Muscle of back (tissue), 13 donors: ENCODE measurements at places on chromosomes 16 and 17.

DNA sequence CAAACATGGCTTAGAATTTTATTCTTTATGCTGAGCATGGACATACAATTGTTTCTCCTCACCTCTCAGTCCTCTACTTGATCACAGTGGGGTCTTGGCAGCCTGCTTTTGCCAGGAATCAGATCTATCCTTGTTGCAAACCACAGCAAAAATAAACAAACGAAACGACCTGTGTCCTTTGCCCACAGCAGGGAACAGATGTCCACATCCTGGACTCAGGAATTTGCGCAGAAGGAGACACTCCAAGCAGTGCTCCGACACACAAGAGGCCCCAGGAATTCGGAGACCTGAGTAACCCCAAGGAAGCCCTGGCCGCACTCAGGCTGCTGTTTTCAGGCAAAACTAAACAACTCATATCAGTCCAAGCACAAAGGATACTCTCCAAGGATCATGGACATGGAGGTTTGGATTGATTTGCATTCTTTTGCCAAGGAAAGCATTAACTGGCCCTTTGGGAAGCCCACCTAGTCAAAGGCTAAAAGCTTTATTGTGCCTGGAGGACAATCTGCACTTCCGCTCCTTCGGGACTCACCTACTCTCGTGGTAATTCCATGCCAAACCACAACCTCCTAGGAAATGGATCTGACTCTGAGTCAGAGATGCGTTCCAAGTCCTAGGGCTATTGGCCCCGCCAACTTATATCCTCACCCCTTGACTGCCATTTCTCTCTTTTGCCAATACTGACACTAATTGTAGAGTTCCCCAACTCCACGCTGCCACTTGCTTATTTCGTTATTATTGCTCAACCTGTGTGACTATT is 271.1 kb upstream of the CDH11 start:
- no peak for DNase-seq

- no peak for DNase-seq
Measured at GRCh38 chr17:64339516-64340490, 50.9 kb downstream of the PECAM1 start.

DNA sequence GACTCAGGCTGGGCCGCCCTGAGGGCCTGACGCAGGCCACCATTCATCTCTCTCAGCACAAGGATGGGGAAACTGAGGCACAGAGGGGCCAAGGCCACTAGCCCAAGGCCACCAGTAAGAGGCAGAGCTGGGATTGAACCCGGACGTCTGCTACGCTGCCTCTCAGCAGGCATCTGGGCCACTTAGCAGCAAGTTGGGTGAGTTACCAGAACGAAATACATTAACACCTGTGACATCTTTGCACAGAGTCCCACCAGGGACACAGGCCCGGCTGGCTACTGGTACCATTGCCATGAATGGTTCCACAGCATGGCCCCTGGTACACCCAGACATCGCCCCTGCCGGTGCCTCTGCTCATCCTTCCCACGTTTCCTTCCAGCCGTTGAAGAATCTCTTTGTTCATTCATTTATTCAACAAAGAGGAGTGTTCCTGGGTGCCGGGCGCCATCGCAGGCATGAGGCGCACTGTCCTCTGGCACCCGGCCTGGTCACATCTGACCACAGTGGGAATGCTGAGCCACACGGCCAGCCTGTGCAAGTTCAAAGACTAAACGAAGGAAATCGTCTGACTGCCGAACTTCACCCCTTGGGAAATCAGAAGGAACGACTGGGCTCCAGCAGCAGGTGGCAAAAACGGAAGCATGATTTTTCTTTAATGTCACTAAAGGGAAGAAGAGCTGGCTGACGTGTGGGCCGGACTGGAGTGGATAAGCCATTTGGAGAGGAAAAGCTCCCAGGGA is 7.4 kb upstream of the ZNF469 start:
- no peak for DNase-seq

GRCh38 chr16:59899940-59900339 is 1165.8 kb upstream of the GOT2 start:
- no peak for DNase-seq

DNA sequence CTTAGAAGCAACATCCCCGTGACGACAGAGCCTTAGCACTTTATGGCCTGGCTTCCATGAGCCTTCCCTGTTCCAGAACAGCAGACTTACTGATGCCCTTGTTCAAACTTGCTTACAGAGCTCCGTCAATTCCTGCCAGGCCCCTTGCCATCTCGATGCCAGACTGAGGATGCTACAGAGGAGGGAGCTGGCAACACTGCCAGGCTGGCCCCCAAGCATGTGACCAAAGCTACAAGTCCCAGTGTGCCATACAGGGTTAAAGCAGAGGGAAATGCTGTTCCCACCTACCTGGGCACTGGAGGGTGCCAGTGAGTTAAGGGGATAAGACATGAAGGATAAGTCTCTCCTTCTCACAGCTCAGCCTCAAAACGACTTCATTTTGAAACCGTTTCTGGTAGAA is 33.5 kb upstream of the SREBF1 start:
- DNase-seq, result no peak

- DNase-seq, result no peak
Measured at GRCh38 chr16:84953190-84953746, 58.1 kb downstream of the ZDHHC7 start.

DNA sequence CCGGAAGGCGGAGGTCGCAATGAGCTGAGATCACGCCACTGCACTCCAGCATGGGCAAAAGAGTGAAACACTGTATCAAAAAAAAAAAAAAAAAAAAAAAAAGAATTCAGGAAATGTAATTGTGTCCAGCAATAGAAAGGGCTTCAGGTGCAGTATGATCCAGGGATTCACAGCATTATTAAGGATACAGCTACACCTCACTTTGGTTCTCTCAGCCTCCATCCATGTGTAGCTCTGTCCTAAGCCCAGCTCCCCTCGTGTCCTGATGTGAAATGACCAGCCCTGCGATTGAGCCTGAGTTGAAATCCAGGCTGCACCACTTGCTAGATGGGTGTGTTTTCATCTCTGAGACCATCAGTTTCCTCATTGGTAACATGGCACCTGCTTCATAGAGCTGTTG is 3.0 kb downstream of the SLC5A10 start:
- DNase-seq, result no peak

- no peak for DNase-seq
Measured at GRCh38 chr17:4406386-4406785, 27.4 kb upstream of the SPNS3 start.

DNA sequence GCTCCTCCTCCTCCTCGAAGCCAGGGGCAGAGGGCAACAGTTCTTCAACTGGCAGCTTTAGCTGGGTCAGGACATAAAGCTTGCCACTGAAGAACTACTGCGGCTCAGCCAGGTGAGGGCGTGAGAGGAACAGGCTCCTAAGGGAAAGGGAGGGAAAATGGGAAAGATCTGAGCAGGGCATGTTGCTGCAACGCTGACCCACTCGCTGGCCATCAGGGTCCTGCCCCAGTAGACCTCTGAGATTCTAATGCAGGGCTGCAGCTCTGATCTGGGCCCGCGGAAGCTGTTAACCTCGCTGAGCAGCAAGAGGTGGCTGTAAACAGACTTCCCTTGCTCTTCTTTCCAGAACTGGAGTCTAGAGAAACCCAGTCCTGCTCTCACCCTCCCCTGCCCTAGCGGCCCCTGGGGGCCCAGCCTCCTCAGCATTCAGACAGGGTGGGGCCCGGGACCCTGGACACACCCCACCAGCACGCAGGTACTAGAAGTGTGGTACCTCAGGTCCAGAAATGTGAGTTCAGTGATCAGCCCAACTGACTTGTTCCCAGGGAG is 3.8 kb upstream of the TLCD2 start:
- no peak for DNase-seq
